Astrocyte (in vitro differentiated cells and primary cell): ENCODE measurements at places on chromosomes 3 and 15.

GRCh38 chr3:190562866-190563510 lies 49.1 kb downstream of the IL1RAP start:
- peak; percentile 93 for DNase-seq

DNA sequence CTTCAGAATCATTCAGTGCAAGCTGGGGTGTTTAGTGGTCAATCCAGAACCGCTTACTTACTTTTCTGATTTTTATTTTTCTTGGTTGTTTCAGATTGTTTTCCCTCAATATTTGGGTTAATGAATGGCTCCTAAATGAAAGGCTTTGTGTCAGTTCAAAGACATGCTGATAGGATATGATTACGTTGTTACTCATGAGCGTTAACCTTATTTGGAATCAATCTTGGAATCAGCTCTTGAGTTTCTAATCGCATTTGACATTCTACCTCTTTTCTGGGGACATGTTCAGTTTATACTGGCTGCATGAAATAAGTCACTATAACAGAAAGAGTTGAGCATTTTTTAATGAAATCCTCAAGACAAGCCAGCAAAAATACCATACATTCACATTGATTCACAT lies 50.2 kb downstream of the ATP11B start:
- DNase-seq = no peak

GRCh38 chr3:149231871-149232270 lies 10.2 kb upstream of the CP start:
- no peak for DNase-seq

- no peak for DNase-seq
Measured at GRCh38 chr15:58309963-58310928, 121.5 kb upstream of the LIPC start.

GRCh38 chr15:56325186-56325585 lies 40.0 kb upstream of the TEX9 start:
- DNase-seq = peak; percentile 59

DNA sequence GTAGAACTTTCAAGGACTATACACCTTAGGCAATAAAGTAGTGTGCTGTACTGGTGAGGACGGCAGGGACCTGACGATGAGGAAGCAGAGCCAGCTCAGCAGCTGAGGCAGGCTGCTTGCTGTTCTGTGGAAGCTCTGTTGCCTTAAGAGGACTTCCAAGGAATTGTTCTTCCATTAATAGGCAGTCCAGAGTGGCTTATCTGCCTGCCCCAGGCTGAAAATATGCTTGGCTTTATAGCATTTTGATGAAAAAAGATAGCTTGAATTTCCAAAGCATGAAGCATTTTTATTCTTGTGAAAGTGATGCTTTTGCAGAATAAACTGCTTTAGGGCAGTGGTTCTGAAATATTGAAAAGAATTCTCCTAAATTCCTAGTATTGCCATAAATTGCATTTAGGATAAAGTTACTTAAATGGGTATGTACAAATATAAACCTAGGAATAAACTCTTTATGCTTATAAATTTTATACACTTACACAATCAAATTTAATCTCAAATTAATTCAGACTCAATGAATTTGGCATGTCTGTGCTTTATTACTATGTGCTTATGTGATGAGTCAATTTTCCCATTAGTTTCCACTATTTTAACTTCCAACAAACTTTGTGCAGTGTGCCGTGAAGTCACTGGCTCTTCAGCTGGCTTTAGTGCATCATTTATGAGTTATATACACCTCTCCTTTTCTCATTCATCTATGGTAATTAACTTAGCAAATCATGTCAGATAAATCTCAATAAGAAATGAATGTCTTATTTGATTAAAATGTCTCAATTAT lies 231.0 kb upstream of the RASGRP1 start:
- DNase-seq = peak; percentile 70

DNA sequence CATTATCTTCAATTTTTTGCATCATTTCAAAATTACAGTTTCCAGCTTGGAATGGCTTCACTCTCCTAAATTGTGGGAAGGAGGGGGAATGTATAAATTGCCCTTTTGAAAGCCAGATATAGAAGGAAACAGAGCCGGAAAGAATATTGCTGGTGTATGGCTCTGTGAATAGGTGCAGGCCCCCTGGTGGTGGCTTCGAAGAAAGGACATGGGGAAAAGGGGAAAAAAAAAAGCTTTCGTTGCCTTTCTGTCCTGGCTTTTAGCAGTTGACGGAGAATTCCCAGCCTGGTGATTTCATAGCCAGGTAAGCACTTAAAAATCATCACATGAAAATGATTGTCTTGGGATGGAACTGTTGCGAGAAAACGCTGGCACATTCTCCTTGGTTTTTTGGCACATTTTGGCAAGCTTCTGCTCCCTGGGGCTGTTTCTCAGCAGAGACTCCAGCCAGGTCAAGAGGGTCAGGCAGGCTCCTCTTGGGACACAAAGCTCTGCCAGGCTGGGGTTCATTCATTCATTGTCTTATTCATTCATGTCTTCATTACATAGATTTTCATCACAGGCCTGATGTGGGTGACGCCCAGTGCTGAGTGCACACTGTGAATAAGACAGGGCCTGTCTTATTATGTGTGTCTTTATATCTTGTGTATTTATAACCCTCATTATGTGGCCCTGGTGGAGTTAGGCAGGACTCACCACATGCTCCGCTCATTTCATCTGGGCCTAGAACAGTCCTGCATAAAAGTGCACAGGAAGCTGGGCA lies 300.0 kb upstream of the TPM1 start:
- peak; percentile 76 for DNase-seq
